ENCODE measurements at places on chromosomes 5 and 9.
A peak's percentile ranks its signal among the peaks of the same experiment; 100 is the strongest.

DNA sequence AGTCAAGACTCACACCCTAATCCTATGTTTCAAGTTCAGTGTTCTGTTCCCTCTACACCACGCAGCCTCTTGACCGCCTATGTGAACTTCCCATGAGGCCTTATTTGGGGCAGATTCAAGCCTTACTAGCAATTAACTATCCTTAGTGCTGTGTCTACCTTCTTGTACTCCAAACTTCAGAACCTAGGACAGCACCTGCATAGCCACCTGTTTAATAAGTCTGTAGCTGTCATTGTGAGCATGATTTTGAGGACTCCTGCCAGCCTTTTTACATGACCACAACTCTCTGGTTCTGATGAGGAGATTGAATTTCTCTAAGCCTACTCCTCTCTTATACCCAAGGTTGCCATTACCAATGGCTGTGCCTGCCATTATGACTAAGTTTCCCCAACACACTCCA lies 50.8 kb upstream of the PCSK1 start:
- ATAC-seq: no peak

DNA sequence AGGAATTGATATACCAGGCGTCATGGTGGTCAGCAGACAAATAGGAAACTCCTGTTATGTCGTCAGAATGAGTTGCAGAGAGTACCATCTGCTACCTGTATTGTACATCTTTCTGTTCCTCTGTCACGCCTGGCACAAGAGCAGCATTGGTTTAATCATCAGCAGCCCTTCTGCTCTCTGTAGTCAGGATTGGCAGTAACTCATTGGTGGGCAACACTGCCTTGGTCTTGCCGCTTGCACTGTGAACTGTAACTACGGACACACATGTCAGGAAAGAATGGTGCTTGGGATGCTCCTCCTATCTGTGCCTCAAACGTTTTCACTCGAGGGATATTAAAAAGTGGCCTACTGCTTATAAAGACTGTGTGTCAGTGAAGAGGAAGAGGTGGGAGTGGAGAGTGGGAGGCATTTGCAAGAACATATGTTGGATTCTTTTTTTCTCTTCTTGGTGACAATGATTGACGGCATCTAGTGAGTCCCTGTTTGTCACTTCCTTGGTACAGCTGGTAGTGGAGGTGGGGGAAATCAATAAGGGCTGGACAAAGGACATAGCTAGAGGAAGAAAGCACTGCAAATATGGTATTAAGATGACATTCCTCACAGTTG lies 76.6 kb downstream of the F2RL2 start:
- peak; percentile 3 for ATAC-seq

GRCh38 chr9:113322671-113323070 lies 17.4 kb downstream of the WDR31 start:
- no peak for ATAC-seq

DNA sequence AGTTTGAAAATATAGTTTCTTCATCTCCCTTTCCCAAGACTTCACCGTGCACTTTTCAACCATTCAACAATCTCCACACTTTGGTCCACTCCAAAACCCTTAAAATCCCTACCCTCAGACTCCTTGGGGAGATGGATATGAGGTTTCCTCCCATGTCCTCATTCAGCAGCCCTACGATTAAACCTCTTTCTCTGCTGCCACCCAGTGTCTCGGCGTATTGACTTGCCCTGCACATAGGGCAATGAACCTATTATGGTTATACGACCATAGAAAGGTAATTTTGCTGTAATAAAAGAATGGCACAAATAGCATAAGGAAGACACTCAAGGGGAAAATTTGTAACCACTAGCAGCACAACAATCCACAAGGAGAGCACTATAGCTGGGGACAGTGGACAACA lies 803.5 kb downstream of the TLE1 start:
- ATAC-seq: no peak
